ENCODE measurements at places on chromosomes 3 and 15. TPM values are rescaled to one million over a fixed set of nuclear protein-coding genes. Genes with fewer than 3 reads are reported as not detected.

ATP13A4 gene
- 2.7 TPM for total RNA-seq

TCF12 gene
- total RNA-seq, result 64.6 TPM

HGD gene
- 0.12 TPM for total RNA-seq

AMOTL2 gene
- total RNA-seq, result 0.12 TPM

CHRD gene
- 0.21 TPM for total RNA-seq

CHRNA5 gene
- total RNA-seq, result 4.0 TPM

CIB2 gene
- 2.0 TPM for total RNA-seq

TRH gene
- not detected for total RNA-seq

MUC13 gene
- not detected for total RNA-seq

GOLGA6B gene
- total RNA-seq, result not detected

SERINC4 gene
- total RNA-seq, result 0.10 TPM

- no peak for DNase-seq
Observed at GRCh38 chr3:180048103-180048502, 11.4 kb upstream of the PEX5L start.

DNA sequence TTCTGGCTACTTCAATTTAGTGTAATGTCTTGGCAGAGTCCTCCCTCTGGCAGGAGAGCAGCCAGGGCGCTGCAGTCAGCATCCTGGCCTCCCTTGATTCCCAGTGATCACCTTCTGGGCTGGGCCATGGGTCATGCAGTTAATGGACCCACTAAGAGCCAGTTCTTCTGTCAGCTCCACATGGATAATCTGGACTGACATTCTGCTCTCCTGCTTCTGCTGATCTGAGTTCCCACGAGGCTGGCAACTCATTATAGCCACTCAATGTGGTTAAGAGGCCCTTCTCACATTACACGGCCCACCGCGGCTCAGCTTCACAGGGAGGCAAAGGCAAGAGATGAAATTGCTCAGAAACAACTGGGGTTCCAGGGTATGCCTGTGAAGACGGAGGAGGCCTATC is 94.0 kb downstream of the WDR76 start:
- DNase-seq, result no peak

GRCh38 chr3:159112724-159113123 is 310.9 kb downstream of the MFSD1 start:
- DNase-seq, result no peak

GRCh38 chr3:182969277-182969676 is 11.1 kb downstream of the DCUN1D1 start:
- DNase-seq, result no peak

DNA sequence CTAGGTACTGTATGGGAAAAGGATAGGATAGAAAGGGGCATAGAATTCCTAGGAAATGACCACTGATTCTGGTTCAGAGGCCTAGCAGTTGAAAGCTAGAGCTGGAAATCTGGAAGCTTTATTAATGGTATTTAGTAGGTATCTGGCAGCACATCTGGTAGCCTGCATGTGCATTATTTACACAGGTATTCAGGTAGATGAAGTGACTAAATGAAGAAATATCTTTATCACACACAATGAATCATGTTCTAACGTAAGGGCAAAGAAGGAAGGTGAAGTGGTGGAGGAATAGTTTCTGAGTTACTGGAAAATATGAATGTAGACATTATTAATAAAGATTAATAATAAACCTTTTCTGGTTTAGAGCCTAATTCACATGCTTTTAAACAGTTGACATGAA is 119.9 kb downstream of the MBNL1 start:
- DNase-seq, result no peak

- DNase-seq, result no peak
Observed at GRCh38 chr3:22729981-22730380, 473.1 kb upstream of the UBE2E2 start.

DNA sequence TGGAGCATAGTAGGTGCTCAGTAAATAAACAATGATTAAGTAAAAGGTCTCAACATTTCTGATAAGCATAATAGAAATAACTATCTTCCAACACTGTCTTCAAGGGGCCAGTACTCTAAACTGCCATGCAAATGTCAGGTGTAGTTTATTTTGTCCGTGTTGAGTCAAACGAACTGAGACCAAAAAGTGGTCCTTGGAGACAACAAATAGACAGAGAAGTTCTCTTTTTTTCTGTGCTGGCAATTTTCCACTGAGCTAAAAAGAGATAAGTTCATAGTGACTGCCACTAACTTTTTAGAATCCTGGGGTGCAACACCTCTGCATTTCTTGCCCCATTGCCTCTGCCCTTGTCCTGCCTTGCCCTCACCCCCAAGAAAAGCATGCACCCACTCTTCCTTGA is 14.7 kb upstream of the MBNL1 start:
- DNase-seq, result no peak

DNA sequence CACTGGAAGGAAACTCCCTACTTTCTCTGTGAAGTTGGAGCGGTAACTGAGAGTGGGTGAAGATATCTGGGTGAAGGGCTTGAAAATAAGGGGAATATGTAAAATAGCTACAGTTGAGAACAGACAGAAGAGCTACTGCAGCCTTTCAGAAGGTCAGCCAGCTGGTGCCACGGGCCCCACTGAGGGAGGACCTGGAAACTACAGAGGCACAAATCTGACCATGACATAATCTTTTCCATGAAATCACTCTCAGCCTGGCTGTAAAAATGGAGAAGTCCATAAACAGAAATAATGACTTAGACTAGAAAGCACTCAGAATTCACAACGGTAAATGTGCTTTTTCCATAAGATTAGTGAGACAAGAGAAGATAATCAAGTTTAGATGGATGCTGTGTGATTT is 46.4 kb downstream of the ST3GAL6 start:
- no peak for DNase-seq

- DNase-seq, result peak; percentile 53
Observed at GRCh38 chr15:52180196-52180835, 10.9 kb downstream of the GNB5 start.

- peak; percentile 74 for DNase-seq
Observed at GRCh38 chr3:16448639-16449070, 64.8 kb downstream of the RFTN1 start.

- DNase-seq, result no peak
Observed at GRCh38 chr15:68626283-68626682, 47.5 kb downstream of the CORO2B start.

DNA sequence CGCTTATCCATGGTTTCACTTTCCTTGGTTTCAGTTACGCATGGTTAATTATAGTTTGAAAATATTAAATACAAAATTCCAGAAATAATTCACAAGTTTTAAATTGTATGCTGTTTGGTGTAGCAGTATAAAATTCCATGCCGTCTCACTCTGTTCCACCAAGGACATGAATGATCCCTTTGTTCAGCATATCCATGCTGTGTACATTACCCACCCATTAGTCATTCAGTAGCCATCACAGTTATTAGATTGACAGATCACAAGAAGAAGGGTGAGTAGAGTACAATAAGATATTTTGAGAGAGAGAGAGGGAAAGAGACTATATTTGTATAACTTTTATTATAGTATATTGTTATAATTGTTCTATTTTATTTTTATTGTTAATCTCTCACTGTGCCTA is 535.5 kb downstream of the SQOR start:
- no peak for DNase-seq

DNA sequence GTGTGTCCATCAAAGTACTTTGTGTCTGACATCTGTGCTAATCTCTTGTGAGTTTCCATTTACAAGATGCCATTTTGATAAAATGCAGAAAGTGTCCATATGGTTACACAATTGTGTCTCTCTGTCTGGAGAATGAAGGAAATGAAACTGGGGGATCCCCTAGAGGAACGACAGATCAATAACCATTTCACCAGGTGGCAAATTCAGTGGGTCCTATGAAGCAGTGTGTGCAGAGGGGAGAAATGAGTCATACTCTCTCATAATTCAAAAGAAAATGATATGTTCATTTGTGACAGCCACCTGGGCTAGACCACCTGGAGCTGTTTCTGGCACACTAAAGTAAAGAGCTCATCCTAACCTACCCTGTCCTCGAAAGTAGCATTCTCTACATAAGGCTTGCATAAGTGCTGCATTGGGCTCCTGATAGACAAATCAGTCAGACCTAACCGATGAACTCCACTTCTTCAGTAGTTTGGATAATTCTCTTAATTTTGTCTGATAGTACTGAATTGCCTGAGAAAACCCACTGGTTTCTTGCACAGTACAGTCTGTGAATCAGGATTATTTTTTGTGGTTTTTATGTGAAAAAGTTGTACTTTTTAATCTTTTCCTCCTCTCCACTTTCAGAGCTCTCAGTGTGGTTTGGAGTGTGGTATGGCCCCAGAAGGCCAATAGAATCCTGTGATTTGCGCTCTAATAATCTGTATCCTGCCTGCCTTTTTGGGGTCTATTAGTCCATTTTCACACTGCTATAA is 10.3 kb upstream of the CD47 start:
- DNase-seq, result peak; percentile 54

DNA sequence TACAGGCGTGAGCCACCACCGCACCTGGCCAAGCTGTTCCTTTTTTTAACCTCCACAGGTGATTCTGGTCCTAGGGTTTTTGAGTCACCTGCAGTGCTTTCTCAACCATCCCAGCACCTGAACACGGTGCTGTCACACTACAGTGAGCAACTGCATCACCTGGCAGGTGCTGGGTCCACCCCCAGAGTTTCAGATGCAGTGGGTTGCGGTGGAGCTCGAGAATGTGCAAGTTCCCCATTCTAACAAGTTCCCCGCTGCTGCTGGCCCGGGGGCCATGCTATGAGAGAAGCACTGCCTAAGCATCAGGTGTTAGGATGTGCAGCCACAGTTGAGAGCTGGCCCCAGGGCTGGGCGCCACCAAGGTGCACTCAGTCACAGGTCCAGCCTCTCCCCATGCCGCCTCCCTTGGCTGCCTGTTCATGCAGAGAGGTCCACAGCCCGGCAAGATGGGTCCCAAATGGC is 18.0 kb downstream of the ISG20 start:
- DNase-seq, result no peak

GRCh38 chr3:50466177-50466576 is 37.3 kb downstream of the CACNA2D2 start:
- DNase-seq, result no peak

DNA sequence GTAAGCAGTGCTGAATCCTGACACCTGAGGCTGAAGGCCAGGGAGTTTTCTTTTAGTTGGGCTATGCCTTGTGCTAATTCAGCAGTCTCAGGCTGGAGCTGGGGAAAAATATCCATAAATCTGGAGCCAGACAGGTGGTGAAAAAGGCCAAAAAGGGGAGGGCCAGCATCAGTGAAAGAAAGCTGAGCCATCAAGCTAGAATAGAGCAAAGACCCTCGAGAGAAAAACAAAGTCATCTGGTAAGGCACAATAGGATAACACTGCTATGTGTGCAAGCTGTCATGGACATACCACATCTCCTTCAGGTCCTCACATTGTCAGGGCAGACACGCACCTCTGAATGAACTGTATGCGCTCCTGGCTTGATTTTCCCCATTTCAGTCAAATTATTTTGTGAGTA is 687.9 kb downstream of the SQOR start:
- DNase-seq, result no peak

DNA sequence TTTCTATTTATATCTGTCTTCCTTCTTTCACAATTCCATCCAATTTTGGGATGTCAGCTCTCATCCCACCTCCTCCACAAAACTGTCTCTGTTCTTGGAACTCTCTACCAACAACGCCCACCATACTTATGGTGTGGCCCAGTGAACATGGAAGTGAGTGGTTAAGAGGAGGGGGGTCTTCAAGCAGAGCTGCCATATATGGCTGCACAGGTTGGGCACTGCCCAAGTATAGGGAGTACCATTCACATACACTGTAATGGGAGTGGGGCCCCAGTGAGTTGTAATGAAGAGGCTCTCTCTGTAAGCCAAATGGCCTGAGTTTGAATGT is 7.9 kb upstream of the CAMK1 start:
- DNase-seq, result peak; percentile 37

DNA sequence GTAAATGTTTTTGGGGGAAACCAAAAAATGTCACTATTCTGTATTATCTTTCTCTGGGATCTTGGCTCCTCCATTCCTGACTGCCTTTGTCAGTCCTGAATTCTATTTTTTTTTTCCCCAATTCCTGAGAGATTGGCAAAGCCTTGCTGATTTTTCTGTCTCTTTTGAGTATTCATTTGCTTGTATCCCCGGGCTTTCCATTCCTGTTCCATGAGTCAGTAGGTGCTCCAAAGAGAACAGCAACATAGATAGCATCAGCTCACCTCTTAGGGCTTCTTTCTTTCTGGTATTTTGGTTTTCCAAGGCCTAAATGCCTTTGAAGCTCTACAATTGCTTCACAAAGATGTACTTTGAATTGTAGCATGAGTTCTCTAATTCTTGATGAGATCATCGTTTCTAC is 271.7 kb upstream of the LRRC3B start:
- DNase-seq, result no peak

Data from activated CD4-positive, alpha-beta memory T cell treated with anti-CD3 and anti-CD28 coated beads for 36 hours (primary cell).